ENCODE measurements at places on chromosomes 7 and 10.

GRCh38 chr7:108143658-108144420 is 13.7 kb upstream of the LAMB4 start:
- DNase-seq: no peak

DNA sequence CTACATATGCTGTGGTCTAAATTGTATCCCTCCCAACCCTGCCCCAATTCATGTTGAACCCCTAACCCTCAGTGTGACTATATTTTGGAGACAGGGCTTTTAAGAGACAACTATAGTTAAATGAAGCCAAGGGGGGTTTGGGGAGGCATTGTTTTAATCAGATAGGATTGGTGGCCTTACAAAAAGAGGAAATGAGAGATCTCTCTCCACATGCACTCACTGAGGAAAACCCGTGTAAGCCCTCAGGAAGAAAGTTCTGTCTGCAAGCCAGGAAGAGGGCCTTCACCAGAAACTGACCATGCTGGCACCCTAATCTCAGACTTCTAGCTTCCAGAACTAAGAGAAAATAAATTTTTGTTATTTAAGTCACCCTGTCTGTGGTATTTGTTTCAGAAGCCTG is 276.7 kb downstream of the KIF20B start:
- no peak for DNase-seq

DNA sequence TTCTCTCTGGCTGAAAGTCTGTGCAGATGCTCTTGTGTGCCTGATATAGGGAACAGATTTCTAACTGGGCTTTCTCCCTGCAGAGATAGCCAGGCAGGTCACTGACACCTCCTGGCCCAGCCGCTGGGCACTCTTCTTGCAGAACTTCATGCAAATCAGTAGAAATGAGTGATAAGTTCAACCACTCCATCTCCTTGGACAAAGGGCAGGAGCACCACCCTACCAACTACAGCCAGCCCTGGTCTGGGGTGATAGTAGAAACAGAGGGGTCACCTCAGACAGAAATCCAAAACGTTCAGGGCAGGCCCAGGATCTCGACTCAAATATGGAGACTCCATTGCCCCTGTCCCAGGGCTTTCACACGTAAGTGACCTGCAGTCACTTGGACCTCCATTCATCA is 917.8 kb upstream of the ZNF722 start:
- no peak for DNase-seq

- DNase-seq: no peak
These were observed 4.8 kb downstream of the OSBPL3 start for GRCh38 chr7:24975172-24975571.

GRCh38 chr10:86283466-86284287 is 82.9 kb downstream of the GRID1 start:
- DNase-seq: no peak

DNA sequence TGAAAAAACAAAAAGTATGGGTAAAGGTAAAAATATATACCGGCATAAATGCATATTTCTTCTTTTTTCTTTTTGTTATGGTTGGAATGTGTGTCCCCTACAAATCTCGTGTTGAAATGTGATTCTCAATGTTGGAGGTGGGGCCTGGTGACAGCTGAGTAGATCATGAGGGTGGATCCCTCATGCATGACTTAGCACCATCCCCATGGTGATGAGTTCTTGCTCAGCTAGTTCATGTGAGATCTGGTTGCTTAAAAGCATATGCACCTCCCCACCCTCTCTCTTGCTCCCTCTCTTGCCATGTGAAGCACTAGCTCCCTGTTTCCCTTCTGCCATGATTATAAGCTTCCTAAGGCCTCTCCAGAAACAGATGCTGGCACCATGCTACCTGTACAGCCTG is 93.3 kb downstream of the HYCC1 start:
- no peak for DNase-seq

DNA sequence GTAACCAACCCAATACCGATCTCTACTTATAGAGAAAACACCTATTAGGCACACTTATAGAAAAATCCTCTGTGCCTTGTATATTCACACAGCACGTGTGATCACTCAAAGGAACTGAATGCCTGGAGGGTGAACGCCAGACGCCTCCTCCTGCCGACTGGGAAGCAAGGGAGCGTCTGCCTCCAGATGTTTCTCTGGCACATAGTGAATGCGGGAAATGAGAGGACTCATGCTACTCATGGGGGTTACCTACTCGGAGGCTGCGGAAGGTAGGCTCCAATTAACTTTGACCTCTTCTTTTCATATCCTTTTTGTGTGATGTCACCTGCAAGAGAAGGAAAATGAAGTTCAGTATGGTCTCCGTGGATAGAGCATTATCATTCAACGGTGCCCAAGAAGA is 203.3 kb downstream of the DIP2C start:
- DNase-seq: no peak

GRCh38 chr10:35466661-35467060 is 130.4 kb downstream of the CCNY start:
- DNase-seq: no peak

DNA sequence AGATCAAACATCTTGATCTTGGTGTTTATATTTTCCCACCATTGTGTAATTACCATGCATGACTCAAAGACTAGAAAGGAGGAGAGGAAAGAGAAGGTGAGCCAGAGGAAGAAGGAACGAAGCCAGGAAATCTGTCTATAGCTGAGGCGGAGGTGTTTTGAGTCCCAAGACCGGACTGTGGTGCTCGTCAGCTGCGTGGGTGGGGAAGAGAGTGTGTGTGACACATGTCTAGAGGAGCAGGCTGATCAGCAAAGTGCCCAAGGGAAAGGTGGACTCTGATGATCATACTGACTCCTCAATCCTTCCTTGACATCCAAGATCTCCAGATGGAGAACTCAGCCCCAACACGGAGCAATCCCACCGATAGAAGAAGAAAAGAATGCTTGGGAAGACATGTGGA is 189.5 kb upstream of the MINDY3 start:
- DNase-seq: no peak

- DNase-seq: peak; percentile 2
These were observed 42.6 kb upstream of the CC2D2B start for GRCh38 chr10:95864906-95865813.

- no peak for DNase-seq
These were observed 101.3 kb downstream of the TCERG1L start for GRCh38 chr10:131210181-131210580.

DNA sequence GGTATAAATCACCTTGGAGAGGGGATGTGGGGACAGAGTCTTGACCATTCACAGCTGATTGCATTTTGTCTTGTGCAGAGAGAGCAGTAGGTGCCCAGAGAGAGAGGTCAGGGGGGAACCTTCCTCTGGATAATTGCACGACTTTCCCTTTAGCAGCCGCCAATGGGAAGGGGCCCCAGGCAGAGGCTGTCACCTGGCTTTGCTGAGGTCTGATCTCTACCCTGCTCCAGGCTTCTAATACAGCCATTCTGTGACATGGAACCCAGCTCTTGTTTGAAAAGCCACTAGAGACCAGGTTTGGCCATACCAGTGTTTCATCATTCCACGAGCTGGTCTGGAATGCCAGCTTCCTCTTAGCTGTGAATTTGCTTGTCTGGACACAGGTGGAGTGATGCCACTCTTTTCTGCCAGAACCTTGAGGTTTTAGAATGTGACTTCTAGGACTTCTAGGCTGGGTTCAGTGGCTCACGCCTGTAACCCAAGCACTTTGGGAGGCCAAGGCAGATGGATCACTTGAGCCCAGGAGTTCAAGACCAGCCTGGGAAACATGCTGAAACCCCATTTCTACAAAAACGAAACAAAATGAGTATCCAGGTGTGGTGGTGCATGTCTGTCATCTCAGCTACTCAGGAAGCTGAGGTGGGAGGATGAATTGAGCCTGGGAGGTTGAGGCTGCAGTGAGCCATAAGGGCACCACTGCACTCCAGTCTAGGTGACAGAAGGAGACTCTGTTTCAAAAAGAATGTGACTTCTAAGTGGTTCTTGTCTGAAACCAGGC is 159.9 kb downstream of the CAMK1D start:
- no peak for DNase-seq

- no peak for DNase-seq
These were observed 6.8 kb upstream of the AGR2 start for GRCh38 chr7:16811551-16811950.

DNA sequence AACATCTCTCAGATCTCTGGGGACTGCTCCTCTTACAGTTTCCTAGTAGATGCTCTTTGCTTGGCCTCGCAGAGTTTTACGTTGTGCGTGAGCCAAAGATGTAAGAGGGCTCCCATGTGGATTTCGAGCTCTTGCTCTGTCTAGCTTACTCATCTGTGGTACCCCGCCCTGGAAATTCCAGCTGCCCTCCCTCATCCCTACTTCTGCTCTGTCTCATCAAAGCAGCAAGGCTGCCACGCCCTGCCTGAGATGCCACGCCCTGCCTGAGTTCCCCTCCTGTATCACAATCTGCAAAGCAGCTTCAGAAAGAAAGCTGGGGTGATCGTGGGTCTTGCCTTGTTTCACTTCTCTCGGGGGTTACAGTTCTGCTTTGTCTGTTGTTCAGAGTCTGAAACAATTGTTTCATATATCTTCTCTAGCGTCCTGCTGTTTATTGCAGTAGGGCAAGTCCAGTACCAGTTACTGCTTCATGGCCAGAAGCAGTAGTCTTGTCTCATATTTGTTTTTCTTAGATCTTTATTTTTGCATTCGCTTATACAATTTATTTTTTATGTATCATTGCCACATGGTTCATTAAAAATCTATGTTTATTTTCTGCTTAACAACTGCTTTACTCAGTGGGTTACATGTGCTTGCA is 36.1 kb upstream of the CCNY start:
- no peak for DNase-seq

DNA sequence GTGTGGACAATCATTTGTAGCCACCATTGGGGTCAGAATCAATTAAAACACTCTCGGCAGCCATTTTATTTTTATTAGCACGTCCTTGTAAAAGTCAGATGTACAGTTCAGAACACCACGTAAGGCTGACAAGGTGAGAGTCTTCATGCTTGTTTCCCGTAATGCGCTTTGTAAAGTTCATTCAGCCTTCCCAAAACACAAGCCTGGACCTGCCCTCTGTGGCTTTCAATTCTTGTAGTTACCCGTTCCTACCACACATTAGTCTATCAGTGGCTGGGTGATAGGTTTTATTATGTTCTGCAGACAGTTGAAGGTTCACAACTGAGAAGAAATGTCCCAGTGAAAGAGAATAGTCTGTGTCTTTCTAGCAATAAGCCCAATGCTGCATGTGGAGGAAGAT is 35.4 kb downstream of the GAD2 start:
- DNase-seq: no peak

DNA sequence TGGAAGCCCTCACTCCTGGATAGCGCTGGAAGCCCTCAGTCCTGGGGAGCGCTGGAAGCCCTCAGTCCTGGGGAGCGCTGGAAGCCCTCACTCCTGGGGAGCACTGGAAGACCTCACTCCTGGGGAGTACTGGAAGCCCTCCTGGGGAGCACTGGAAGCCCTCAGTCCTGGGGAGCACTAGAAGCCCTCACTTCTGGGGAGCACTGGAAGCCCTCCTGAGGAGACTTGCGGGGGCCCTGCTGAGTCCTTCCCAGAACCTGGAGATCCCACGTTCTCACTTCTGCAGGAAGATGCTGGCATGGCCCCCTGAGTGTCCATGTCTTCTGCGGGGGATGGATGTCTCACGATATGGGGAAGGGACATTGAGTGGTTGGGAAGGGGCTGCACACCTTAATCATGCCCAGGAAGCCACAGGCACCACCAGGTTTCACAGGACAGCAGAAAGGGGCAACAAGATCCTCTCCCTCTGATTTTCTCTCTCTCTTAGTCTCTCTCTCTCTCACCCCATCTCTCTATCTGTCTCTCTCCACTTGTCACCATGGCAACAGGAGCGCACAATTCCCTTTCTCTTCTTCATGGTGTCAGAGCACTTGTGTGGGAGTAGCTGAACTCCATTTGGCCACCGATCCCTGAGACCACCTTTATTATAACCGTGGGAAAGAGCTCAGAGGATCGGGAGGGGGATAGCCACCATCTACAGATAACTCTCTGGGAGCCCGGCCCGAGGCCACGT is 267.0 kb downstream of the TCERG1L start:
- no peak for DNase-seq

GRCh38 chr10:51956822-51957221 is 257.4 kb upstream of the CSTF2T start:
- DNase-seq: no peak

- peak; percentile 24 for DNase-seq
These were observed 472.0 kb downstream of the KCNMA1 start for GRCh38 chr10:77165445-77166208.

DNA sequence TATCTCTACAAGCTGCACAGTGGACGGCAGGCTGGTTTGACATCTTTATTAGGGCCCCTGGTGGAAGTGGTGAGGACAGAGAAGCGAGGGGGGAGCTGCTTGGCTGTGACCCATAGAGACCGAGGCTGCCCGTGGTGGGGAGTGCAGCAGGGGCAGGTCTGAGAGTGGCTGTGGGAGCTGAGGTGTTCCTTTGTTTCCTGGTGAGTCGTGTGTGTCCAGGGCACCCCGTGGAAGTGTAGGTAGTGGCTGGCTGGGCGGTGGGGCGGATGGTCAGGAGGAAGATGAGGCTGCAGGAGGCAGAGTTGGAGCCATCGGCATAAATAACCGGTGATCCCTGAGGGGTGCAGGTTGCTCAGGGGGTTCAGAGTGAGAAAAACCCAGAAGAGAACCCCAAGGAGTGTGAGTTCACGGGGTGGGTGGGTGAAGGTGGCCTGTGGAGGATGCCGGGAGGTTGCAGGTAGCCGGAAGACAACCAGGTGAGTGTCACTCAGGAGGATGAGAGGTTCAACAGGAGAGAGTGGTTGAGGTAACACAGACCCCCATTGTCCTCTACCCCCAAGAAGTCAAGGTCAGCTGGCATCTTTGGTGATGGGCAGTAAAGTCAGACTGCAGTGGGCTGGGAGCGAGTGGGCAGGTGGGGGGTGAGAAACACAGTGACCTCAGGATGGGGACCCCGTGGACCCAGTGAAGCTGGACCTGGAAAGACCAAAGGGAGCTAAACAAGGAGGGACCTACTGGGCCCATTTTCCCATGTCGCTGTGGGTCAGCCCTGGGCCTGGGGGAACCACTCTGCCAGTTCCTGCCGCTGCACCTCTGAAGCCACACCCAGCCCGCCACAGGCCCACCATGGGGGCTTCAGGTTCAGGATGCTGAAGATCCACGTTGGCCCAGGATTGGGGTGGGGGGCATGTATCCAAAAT is 7.8 kb downstream of the ATP6V0E2 start:
- DNase-seq: no peak

- no peak for DNase-seq
These were observed 98.5 kb upstream of the PPP2R2D start for GRCh38 chr10:131802156-131802915.

GRCh38 chr7:111801277-111801676 is 239.0 kb upstream of the IMMP2L start:
- no peak for DNase-seq

GRCh38 chr7:149325248-149325647 is 63.3 kb downstream of the ZNF783 start:
- no peak for DNase-seq

DNA sequence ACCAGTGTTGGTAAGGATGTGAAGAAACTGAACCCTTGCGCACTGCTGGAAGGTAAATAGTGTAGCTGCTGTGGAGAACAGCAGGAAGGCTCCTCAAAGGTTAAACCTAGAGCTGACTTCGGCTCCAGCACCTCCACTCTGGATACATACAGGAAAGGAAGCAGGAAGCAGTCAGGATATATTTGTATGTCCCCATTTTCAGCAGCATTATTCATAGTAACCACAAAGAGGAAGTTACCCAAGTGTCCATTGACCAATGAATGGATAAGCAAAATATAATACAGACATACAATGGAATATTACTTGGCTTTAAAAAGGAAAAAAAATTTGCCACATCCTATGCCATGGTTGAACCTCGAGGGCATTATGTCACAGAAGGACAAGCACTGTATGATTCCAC is 15.0 kb downstream of the RET start:
- no peak for DNase-seq

All from activated gamma-delta T cell treated with anti-CD3 and anti-CD28 coated beads, Interleukin-2, amount 50 U/mL, for 16 hours (primary cell).